ENCODE measurements at places on chromosomes 6 and 20.

- H3K27me3 ChIP-seq, result no peaks in the 10 kb centered on the region
- H3K36me3 ChIP-seq, result no peaks in the 10 kb centered on the region
- DNase-seq, result no peak
- peaks cover 5% of the 10 kb centered on the region for H3K4me1 ChIP-seq
These were observed 70.7 kb upstream of the ARMC2 start for GRCh38 chr6:108777536-108777935.

GRCh38 chr6:32190911-32191677, 1.1 kb upstream of the PBX2 start:
- H3K4me1 ChIP-seq, result peaks cover 59% of the 10 kb centered on the region
- H3K4me3 ChIP-seq, result peak overlapping the region; percentile 81
- H3K27ac ChIP-seq, result peak overlapping the region; percentile 98
- peaks cover 19% of the 10 kb centered on the region for H3K36me3 ChIP-seq
- no peaks in the 10 kb centered on the region for H3K27me3 ChIP-seq
- no peak for DNase-seq

DNA sequence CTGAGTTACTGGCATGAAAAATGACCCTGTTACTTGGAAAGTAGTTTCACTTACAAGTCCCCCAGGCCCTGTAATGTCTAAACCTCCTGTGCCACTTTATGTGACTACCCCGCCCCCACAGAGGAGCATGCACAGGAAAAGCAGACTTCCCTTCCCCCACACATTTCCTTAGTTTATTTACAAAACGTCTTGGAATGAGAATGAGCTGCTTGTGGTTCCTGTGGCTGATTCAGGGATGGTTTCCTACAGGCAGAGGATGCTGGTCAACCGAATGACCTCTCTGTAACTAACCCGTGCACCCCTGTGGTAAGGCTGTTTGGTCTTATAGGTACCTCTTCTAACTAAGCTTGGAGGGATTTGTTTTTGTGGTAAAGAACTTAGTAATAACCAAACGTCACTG, 28.5 kb downstream of the RSPO3 start:
- H3K27me3 ChIP-seq, result no peaks in the 10 kb centered on the region
- DNase-seq, result no peak
- no peaks in the 10 kb centered on the region for H3K36me3 ChIP-seq
- no peak overlapping the region for H3K4me3 ChIP-seq

DNA sequence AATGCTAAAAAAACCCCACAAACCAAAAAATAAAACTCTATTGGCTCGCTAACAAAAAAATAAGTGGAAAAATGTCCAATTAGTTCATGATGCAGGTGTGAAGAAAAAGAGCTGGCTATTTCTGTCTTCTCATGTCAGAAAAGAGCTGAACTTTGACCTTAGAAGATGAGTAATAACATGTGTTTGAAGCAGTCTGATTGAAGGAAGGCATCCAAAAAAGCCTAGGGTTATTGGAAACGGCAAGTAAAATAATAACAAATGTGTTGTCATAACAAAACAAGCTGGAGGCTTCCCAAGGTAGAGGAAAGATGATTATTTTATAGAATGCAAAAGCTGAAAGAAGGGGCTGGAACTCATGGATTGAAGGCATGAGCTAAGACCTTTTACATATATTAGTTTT, 94.4 kb upstream of the FAM184A start:
- no peak for DNase-seq
- H3K27me3 ChIP-seq, result no peaks in the 10 kb centered on the region
- H3K36me3 ChIP-seq, result no peaks in the 10 kb centered on the region
- H3K27ac ChIP-seq, result no peak overlapping the region
- no peak overlapping the region for H3K4me3 ChIP-seq
- no peaks in the 10 kb centered on the region for H3K4me1 ChIP-seq

GRCh38 chr20:2538356-2538755, 2.0 kb downstream of the TMC2 start:
- no peak overlapping the region for H3K4me3 ChIP-seq
- H3K36me3 ChIP-seq, result no peaks in the 10 kb centered on the region
- H3K27ac ChIP-seq, result no peak overlapping the region
- no peak for DNase-seq
- H3K27me3 ChIP-seq, result peaks cover 4% of the 10 kb centered on the region

DNA sequence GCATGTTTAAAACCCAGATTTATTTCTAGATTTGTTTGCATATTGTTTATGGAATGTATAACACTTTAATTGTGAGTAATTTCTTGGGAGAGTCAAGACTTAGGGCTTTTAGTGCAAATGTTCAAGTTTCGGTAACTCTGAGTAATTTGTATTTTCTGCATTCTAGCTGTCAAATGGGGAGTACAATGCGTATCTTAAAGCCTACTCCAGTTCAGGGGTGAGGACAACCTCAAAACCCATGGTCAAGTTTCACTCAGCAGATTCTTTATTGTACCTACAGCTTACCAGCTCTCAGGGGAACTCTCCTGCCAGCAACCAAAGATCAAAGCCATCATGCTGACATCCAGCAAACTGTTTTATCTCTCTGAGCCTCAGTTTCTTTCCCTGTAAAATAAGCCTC, 458.6 kb upstream of the JARID2 start:
- no peak for DNase-seq
- no peak overlapping the region for H3K27ac ChIP-seq
- H3K4me1 ChIP-seq, result peaks cover 13% of the 10 kb centered on the region
- no peaks in the 10 kb centered on the region for H3K27me3 ChIP-seq

- no peaks in the 10 kb centered on the region for H3K27me3 ChIP-seq
- H3K36me3 ChIP-seq, result no peaks in the 10 kb centered on the region
- peak overlapping the region; percentile 82 for H3K4me3 ChIP-seq
- DNase-seq, result no peak
- H3K27ac ChIP-seq, result peak overlapping the region; percentile 97
- peaks cover 38% of the 10 kb centered on the region for H3K4me1 ChIP-seq
These were observed 381 bp downstream of the MAP3K7 start for GRCh38 chr6:90586546-90586835.

DNA sequence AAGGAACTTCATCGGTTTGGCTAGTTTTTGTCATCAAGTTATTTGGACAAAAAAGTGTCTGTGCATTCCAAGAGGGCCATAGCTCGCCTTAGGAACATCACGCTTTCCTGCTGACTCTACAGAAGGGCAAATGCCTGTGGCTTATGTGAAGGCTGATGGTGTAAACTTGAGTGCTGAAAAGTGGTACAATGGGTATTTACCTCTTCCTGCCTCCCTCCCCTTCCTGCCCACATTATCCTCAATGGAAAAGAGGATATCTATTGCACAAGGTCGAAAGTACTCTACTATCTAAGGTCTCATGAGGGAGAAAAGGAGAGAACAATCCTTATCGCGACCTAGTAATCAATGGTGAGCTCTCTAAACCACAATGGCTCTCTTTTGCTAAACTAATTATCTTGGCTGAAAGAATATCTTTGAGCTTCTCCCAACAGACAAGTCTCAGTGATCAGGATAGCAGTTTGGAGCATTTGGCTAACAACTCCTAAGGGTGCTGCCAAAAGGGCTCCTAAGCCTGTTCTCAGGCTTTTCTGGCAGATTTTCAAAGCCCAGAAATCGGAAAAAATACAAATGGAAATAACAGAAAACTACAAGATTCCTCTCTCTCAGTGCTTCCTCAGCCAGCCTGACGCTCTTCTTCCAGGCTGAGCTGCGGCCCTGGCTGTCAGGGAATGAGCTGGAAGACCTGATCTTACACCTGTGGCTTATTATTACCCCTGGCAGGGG, 42.6 kb upstream of the ENPP1 start:
- no peaks in the 10 kb centered on the region for H3K36me3 ChIP-seq
- no peak overlapping the region for H3K27ac ChIP-seq
- no peak for DNase-seq
- no peaks in the 10 kb centered on the region for H3K4me1 ChIP-seq
- no peak overlapping the region for H3K4me3 ChIP-seq

GRCh38 chr6:129777371-129777770, 67.4 kb upstream of the ARHGAP18 start:
- no peak overlapping the region for H3K4me3 ChIP-seq
- no peaks in the 10 kb centered on the region for H3K36me3 ChIP-seq
- H3K27me3 ChIP-seq, result no peaks in the 10 kb centered on the region

DNA sequence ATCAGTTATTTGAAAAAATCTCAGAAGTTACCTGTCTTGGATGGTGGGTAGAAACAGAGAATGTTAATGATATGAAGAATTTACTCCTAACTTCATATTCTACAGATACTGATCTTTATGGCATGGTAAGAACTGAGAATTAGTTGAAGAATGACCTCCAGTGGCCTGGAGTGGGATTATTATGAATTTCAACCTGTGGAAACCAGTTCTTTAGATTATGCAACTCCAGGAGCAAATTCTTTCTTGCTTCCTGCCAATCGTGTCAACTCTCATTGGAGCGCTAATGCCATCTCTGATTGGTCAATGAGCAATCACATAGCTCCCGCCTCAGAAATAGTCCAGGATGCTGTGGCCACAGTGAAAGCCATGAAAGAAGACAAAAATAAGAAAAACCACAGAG, 40.6 kb downstream of the LYRM2 start:
- no peak overlapping the region for H3K27ac ChIP-seq
- H3K36me3 ChIP-seq, result no peaks in the 10 kb centered on the region
- no peak for DNase-seq
- H3K4me1 ChIP-seq, result peaks cover 11% of the 10 kb centered on the region
- no peaks in the 10 kb centered on the region for H3K27me3 ChIP-seq
- no peak overlapping the region for H3K4me3 ChIP-seq

- H3K4me3 ChIP-seq, result no peak overlapping the region
- H3K36me3 ChIP-seq, result peaks cover 90% of the 10 kb centered on the region
- no peaks in the 10 kb centered on the region for H3K27me3 ChIP-seq
- no peak overlapping the region for H3K27ac ChIP-seq
These were observed 9.1 kb upstream of the ZNFX1 start for GRCh38 chr20:49286689-49287551.

- no peak overlapping the region for H3K4me3 ChIP-seq
- no peaks in the 10 kb centered on the region for H3K36me3 ChIP-seq
- no peak for DNase-seq
- no peaks in the 10 kb centered on the region for H3K4me1 ChIP-seq
- no peaks in the 10 kb centered on the region for H3K27me3 ChIP-seq
- no peak overlapping the region for H3K27ac ChIP-seq
These were observed 477.5 kb downstream of the PRKN start for GRCh38 chr6:162249907-162250642.

DNA sequence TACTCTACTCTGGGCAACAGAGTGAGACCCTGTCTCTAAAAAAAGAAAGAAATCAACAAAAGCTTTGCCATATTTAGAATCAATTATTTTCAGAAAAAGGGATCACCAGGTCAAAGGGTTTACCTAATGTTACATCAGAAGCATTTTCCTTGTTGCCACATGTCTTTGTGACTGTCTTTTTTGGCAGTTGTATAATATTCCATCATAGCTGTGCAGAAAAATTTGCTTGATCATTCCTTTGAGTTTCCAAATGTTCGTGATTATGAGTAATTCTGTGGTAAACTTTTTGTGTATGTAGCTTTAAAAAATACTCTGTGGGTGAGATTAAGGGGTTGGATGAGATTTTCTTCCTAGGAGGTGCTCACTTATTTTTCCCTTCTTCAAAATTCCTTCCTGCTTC, 26.4 kb downstream of the PNPLA1 start:
- no peaks in the 10 kb centered on the region for H3K27me3 ChIP-seq
- no peaks in the 10 kb centered on the region for H3K4me1 ChIP-seq
- no peak overlapping the region for H3K27ac ChIP-seq
- no peaks in the 10 kb centered on the region for H3K36me3 ChIP-seq
- H3K4me3 ChIP-seq, result no peak overlapping the region
- DNase-seq, result no peak

DNA sequence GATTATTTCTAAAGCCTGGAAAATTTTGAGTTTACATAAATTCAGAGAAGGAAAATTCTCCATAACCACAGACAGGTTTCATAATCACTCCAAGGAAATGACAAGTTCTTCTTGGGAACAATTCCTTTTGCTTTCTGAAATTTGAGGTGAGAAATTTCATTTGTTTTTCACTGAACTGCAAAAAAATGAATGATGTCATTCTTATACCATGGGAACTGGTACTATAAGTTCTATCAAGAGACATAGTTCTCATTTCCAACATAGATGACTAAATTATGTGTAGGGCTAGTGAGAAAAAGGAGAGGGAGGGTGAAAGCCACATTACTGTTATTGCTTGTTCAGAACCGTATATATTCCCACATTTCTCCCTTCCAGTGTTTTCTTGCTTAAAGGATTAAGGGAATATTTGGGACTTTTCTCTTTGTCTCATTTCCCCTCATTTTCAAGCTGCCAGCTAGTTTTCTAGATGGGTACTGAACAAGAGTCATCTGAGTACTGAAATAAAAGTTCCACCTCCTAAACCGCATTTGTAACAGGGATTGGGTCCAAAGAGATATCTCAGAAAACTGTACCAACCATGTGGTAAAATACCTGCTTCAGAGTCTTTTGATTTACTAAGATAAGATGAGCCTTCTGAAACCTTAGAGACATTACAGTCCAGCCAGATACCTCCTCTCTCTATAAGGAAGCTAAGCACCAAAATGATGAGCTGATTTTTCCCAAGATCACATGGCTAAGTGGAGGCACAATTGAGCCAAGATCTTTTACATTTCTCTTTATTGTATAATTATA, 144.3 kb upstream of the PRDM1 start:
- DNase-seq, result no peak
- H3K36me3 ChIP-seq, result no peaks in the 10 kb centered on the region
- no peak overlapping the region for H3K27ac ChIP-seq
- H3K4me3 ChIP-seq, result no peak overlapping the region
- H3K4me1 ChIP-seq, result no peaks in the 10 kb centered on the region

DNA sequence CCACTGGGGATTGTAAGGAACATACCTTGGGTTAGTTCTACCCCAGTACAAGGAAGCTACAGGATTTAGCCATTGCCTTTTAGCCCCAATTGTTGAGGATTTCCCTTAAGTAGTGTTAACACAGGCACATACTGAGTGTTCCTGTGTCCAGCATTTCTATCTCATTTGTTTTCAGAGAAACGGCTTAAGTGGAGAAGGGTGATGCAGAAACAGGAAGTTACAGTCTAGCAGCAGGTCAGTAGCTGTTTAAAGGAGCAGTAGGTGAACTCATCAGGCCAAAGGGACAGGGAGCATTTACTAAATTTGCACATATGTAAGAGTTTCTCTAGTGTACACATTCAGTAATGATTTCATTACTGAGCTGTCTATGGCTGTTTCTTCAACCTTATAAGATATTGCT, 644.2 kb upstream of the GJE1 start:
- H3K36me3 ChIP-seq, result no peaks in the 10 kb centered on the region
- no peak overlapping the region for H3K4me3 ChIP-seq
- H3K27ac ChIP-seq, result no peak overlapping the region
- DNase-seq, result no peak

DNA sequence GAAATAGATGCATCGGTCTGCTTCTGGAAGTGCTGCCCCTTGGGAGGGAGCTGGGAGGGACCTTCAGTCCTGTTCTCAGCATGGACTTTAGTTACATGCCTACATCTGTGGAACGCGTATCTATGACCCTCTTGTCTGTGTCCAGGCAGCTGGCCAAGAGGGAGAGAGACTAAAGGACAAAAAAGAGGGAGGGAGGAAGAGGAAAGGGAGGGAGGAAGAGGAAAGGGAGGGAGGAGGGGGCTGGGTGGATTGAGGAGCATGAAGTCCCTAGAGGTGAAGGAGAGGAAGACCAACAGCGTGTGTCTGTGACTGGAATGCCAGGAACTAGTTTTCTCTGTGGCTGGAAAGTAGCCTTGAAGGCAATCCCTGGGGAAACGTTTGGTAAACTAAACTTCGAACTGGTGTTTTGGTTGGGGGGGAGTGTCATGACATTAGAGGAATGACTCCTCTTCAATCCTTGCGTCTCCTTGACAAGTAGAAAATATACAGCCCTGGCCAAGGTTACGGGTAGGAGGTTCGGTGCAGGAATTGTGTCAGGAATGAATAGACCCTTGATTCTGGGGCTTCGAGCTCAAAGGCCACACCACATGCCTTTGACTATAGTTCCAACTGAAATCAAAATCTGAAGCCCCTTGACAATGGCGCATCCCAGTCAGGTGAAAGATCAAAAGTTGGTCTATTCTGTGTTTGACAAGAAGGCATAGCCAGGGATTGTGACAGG, 52.0 kb upstream of the PLEKHG1 start:
- no peaks in the 10 kb centered on the region for H3K36me3 ChIP-seq
- no peaks in the 10 kb centered on the region for H3K4me1 ChIP-seq
- no peaks in the 10 kb centered on the region for H3K27me3 ChIP-seq
- H3K4me3 ChIP-seq, result no peak overlapping the region
- DNase-seq, result no peak
